ENCODE measurements at places on chromosomes 1 and 21. TPM values are rescaled to one million over a fixed set of nuclear protein-coding genes. Genes with fewer than 3 reads are reported as not detected.

GRCh38 chr1:73839922-73840321 lies 358.1 kb downstream of the LRRIQ3 start:
- no peak for DNase-seq

- DNase-seq, result no peak
Observed at GRCh38 chr1:233912447-233912846, 8.0 kb downstream of the SLC35F3 start.

DNA sequence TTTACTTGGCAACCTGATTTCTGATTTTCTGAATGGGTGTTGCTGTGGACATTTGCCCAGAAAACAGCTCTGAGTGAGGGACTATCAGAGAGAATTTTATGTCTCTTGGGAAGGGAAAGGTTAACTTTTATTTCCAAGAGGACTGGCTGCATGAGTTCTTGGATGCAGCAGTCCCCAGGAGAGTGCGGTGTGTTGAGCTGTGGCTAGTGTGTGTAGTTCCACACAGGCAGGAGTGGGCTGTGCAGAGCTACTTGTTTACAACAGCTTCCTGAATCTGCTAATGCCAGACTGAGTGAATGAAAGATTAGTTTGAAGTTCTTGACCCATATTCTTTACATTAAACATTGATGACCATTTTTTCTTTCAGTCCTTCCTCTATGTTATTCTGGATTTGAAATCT lies 41.0 kb upstream of the APOBEC4 start:
- DNase-seq, result no peak

The CYP4B1 gene
- not detected for polyA plus RNA-seq
